ENCODE measurements at places on chromosomes 3 and 15.

DNA sequence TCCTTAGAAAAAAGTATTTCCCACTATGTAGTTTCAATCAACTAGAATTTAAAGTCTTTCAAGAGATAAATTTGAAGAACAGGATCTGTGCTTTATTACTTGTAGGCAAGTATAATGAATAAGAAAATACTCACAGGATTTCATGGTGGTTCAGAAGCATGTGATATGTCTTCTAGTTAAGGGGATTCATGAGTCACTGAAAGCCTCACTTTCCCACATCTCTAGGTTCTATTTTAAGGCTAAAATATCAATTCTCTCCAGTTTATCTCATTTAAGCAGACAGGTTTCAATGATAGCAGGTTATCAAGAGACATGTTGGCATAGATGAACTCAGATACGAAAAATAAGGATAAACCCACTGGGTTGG lies 437.8 kb upstream of the BCHE start:
- DNase-seq, result no peak

GRCh38 chr3:136898954-136899353 lies 36.9 kb downstream of the NCK1 start:
- DNase-seq, result no peak

- no peak for DNase-seq
Observed at GRCh38 chr3:172298247-172298646, 150.0 kb downstream of the GHSR start.

DNA sequence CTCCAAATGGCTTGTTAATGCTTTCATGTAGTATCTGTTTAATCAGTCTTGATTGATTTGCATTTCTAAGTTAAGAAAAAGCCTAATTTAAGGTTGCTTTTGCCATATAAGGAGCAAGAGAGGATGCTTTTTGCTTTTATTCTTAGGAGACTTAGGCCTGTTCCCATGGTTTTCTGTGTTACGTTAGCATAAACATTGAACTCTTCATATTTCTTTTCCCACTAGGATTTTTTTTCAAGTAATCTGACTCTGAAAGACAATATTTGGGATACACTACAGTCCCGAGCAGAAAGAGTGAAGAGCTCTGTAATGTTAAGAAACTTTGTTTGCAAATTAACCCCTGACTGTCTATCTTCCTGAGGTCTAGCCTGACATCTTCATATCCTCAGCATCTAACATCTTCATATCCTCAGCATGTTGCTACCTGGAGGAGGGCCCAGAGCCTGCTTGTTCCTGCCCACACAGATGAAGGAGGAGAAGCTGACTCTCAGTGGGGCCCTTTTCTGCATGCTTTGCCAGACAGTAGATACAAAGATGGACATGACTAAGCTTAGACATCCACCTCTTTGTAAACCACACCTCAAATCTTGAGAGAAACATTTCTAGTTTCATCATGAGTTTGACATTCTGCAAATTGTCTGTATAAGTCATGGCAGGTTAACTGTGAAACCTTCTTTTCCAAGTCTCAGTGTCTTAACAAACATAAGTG lies 86.2 kb upstream of the COL6A5 start:
- no peak for DNase-seq

DNA sequence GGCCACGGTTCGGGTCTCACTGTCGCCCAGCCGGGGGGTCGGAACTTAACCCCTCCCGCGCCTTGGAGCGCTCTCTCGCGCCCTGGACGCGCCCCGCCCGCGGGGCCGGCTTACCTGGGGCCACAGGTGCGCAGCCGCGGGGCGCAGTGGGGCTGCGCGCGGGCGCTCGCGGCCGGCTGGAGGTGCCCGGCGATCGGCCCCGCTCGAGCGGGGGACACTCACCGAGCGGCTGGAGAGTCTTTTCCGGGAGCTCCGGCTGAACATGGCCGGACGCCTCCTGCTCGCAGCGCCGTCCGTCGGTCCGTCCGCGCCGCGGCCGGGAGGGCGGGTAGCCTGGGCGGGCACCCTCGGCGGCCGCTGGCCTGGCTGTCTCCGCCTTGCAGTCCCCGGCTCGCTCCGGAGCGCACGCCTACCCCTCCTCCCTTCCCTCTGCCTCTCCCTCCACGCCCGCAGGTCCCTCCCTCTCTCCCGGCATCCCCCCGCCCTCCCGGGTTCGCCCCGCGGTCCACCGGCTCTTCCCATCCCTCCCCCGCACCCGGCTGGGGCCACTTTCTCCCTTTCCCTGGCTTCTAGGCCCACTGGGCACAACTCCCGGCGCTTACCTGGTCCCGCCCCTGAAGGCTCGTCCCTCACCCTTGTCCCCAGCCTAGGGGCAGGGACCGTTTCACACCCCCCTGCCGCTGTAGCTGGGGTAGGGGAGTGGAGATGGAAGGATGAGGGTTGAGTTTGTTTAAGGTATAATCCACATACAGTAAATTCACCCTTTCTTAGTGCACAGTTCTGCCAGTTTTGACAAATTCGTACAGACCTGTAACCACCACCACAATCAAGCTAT lies 220.1 kb upstream of the PRICKLE2 start:
- no peak for DNase-seq

GRCh38 chr15:67824976-67825880 lies at the start of gene SKOR1:
Gene SKOR1 (plus strand): TSS chr15:67825509. CDS start chr15:67825603, 94 bp downstream.
- DNase-seq, result no peak

All from amniotic stem cell (primary cell).